ENCODE measurements at places on chromosomes 6 and 20.
A peak's percentile ranks its signal among the peaks of the same experiment; 100 is the strongest.

GRCh38 chr20:56316051-56316450, 42.7 kb upstream of the FAM210B start:
- H3K4me1 ChIP-seq, result no peaks in the 10 kb centered on the region
- no peaks in the 10 kb centered on the region for H3K36me3 ChIP-seq
- H3K4me3 ChIP-seq, result no peak overlapping the region
- no peak overlapping the region for H3K27ac ChIP-seq

DNA sequence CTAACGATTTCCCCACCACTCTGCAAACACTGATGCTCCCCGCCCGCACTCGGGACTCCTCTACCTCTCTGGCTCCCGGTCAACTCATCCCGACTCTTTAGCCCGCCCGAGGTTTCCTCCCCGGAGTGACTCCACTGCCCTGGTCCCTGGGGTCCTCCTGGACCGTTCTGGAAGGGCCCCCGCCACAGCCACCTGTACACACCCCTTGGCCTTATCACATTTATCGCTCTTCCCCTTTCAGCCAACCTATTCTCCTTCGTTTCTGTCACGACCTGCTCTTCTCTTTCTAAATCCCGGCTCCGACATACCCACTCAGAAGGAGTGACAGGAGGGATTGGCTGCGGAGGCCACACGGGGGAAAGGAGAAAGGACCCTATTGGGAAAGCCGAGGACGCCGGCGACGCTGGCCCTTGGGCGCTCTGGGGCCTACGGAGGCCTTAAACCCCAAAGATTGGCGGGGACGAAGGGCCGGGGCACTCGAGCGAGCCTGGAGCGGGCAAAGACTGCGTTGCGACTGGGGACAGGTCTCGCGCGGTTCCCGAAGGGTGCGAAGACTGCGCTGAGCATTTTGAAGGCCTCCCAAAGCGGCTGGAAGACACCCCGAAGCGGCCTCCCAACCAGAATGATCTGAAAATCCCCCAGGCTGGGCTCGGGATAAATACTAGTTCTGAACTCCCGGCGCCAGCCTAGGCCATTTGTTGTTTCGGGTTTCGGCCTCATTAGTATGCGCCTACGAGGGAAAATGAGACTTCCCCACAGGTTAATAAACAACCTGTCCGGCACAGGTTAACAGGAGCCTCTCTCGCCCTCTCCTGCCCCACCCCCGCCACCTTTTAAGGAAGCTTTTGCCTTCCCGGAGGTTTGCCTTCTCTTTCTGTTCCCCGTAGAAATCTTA, 9.2 kb downstream of the SIM1 start:
- ATAC-seq, result no peak
- H3K27me3 ChIP-seq, result peaks cover 57% of the 10 kb centered on the region
- H3K4me3 ChIP-seq, result no peak overlapping the region
- peaks cover 28% of the 10 kb centered on the region for H3K36me3 ChIP-seq
- H3K4me1 ChIP-seq, result no peaks in the 10 kb centered on the region

- no peak overlapping the region for H3K27ac ChIP-seq
- peaks cover 35% of the 10 kb centered on the region for H3K4me1 ChIP-seq
- H3K27me3 ChIP-seq, result no peaks in the 10 kb centered on the region
- ATAC-seq, result peak; percentile 45
- H3K36me3 ChIP-seq, result peaks cover 95% of the 10 kb centered on the region
- H3K4me3 ChIP-seq, result peak overlapping the region; percentile 9
Measured at GRCh38 chr20:39016506-39016905, 54.4 kb downstream of the DHX35 start.

- H3K27me3 ChIP-seq, result no peaks in the 10 kb centered on the region
- no peaks in the 10 kb centered on the region for H3K36me3 ChIP-seq
- H3K4me3 ChIP-seq, result no peak overlapping the region
- no peak overlapping the region for H3K27ac ChIP-seq
Measured at GRCh38 chr6:49668083-49668511, 31.5 kb upstream of the RHAG start.

DNA sequence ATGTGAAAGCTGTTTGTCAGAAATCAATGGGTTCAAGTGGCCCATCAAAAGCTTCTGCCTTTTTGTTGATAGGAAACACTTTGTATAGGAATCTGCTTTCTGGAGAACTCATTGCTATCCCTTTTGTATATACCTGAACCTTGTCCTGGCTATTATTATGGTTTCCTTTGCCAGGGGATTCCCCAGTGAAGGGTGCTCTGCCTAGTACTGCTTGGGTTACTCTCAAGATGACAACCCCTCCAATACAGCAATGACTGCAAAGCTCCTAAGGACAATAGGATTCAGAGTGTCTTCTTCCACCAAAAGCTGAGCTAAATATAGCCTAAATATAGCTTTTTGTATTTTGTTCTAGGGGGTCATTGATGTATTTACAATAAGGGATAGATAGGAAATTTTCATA, 54.0 kb upstream of the PTPRK start:
- peak; percentile 55 for ATAC-seq
- H3K36me3 ChIP-seq, result no peaks in the 10 kb centered on the region
- H3K27me3 ChIP-seq, result peaks cover 4% of the 10 kb centered on the region
- H3K4me3 ChIP-seq, result no peak overlapping the region

DNA sequence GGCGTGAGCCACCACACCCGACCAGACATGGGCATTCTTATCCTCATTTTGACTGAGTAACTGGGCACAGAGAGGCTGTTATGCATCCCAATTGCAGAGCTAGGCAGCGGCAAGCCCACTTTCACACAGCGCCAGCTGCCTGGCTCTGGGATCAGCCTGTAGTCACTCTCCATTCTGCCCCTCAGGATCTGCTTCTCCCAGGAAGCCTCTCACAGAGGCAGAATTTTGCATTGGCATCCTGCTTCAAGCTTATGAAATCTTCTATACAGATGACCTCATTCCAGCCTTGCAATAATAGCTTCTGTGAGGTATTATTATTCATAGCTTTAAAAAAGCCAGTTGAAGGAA, 37.0 kb upstream of the IER3 start:
- no peak overlapping the region for H3K27ac ChIP-seq
- no peaks in the 10 kb centered on the region for H3K27me3 ChIP-seq
- peak overlapping the region; percentile 34 for H3K4me3 ChIP-seq
- ATAC-seq, result no peak
- H3K4me1 ChIP-seq, result peaks cover 26% of the 10 kb centered on the region

DNA sequence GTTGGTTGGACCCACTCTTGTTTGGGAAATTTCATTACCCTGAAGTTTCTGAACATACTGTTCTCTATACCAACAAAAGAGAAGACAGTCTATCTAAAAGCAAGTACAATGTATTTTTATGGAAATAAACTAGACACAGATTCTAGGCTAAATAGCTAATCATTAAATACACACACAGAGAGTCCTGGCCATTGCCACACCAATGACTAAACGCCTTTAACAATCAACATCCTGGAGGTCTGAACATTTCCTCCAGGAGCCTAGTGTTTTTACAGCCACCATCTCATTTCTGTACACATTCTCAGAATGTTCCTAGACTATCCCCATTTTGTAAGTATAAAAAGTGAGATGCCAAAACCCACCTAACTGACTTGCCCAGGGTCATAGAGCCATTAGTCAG, 141.6 kb upstream of the RREB1 start:
- no peaks in the 10 kb centered on the region for H3K4me1 ChIP-seq
- ATAC-seq, result no peak
- H3K36me3 ChIP-seq, result no peaks in the 10 kb centered on the region
- no peak overlapping the region for H3K27ac ChIP-seq

DNA sequence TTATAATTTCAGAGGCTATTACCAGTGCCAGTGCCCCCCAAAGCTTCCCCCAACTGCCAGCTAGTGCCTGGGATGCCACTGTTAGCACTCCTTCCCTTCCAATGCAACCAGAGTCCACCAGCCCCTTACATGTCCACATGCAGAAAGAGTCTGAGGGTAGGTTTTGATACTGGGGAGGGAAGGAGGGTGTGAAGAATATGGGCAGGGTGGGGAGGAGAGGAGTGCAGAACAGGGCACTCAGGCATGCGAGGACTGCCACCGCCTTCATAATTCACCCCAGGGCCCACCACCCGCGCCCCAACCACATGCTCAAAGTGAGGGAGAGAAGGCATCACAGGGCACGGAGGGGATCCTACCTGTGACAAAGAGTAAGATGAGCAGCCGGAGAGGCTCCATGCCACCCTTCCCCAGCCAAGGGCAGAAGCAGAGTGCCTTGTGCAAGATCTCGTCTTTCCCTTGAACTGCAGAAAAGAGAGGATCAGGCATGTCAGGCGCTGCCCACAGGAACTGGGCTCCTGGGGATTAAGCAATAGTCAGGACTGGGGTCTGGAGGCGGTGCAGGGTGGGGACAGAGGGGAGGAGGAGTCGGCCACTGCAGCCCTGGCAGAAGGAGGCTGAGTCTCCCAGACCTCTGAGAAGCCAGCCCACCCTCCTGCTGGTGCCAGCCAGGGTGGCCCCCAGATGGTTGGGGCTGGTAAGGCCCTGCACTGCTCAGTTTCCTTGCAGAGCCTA, at the start of gene TREM2:
Gene TREM2, minus strand, starts transcription at position 430 of the 732 bp plus-strand sequence. Its CDS starts 34 bp downstream, at position 396.
- no peaks in the 10 kb centered on the region for H3K4me1 ChIP-seq
- no peaks in the 10 kb centered on the region for H3K36me3 ChIP-seq
- no peaks in the 10 kb centered on the region for H3K27me3 ChIP-seq
- no peak for ATAC-seq

- no peaks in the 10 kb centered on the region for H3K27me3 ChIP-seq
- H3K4me1 ChIP-seq, result no peaks in the 10 kb centered on the region
- ATAC-seq, result no peak
Measured at GRCh38 chr6:109625199-109625598, 65.8 kb downstream of the AK9 start.

DNA sequence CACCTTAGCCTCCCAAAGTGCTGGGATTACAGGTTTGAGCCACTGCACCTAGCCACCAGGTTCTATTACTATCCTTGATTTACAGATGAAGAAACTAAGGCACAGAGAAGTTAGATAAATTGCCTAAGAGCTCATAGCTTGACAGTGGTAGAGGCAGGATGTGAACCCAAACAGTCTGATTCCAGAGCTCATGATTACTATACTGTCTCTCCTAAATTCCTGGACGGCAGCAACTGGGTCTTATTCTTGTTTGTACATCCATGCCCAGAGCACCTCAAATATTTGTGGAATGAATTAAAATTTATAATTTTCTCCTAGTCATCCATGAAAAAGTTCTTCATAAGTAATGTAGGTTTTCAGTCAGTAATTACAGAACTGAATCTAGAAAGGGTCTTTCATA, 15.1 kb downstream of the PDSS2 start:
- H3K27me3 ChIP-seq, result no peaks in the 10 kb centered on the region
- H3K4me3 ChIP-seq, result no peak overlapping the region
- H3K36me3 ChIP-seq, result peaks cover 11% of the 10 kb centered on the region
- ATAC-seq, result no peak
- no peak overlapping the region for H3K27ac ChIP-seq

- H3K4me3 ChIP-seq, result no peak overlapping the region
- no peak for ATAC-seq
- peaks cover 10% of the 10 kb centered on the region for H3K27me3 ChIP-seq
- H3K4me1 ChIP-seq, result no peaks in the 10 kb centered on the region
- no peaks in the 10 kb centered on the region for H3K36me3 ChIP-seq
Measured at GRCh38 chr6:75117701-75118100, 88.2 kb downstream of the COL12A1 start.

DNA sequence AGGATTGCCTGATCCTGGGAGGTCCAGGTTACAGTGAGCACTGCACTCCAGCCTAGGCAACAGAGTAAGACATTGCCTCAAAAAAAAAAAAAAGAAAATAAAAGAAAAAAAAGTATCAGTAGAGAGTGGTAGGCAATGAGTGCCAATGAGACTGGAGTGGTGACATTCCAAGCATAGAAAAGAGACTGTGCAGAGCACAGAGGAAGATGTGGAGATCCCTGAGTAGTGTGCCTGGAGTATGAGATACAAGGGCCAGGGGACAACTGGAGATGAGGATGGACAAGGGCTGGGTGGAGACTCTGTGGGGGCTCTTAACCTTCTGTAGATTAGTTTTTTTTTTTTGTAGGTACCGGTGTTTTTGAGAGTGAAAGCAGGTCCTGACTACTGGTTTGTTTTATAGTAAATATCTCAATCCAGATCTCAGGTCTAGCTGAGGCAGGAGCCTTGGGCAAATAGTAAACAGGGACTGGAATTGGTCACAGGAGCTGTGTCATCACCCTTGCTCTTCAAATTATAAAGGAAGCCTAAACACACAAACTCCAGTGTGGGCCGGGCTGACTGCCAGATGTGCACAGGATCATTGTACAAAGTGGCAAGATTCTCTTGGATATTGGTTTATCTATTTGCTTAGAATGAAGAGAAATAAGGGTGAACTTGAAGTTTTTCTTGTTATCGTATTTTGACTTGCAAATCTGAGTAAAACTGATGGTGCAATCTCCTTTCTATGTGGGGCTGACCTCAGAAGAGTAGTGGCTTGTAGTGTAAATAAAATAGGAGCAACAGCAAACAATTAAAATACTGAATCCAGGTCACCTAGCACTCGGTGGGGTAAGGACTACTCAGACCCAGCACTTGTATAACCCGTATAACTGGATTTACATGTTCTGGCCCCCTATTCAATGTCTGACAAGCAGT, 144.9 kb downstream of the SOX4 start:
- no peak overlapping the region for H3K4me3 ChIP-seq
- peaks cover 4% of the 10 kb centered on the region for H3K27me3 ChIP-seq
- H3K4me1 ChIP-seq, result no peaks in the 10 kb centered on the region
- H3K36me3 ChIP-seq, result no peaks in the 10 kb centered on the region
- H3K27ac ChIP-seq, result no peak overlapping the region

GRCh38 chr6:82521861-82522260, 158.2 kb downstream of the TPBG start:
- H3K27ac ChIP-seq, result no peak overlapping the region
- no peak overlapping the region for H3K4me3 ChIP-seq
- H3K27me3 ChIP-seq, result peaks cover 8% of the 10 kb centered on the region
- no peaks in the 10 kb centered on the region for H3K36me3 ChIP-seq
- no peak for ATAC-seq

DNA sequence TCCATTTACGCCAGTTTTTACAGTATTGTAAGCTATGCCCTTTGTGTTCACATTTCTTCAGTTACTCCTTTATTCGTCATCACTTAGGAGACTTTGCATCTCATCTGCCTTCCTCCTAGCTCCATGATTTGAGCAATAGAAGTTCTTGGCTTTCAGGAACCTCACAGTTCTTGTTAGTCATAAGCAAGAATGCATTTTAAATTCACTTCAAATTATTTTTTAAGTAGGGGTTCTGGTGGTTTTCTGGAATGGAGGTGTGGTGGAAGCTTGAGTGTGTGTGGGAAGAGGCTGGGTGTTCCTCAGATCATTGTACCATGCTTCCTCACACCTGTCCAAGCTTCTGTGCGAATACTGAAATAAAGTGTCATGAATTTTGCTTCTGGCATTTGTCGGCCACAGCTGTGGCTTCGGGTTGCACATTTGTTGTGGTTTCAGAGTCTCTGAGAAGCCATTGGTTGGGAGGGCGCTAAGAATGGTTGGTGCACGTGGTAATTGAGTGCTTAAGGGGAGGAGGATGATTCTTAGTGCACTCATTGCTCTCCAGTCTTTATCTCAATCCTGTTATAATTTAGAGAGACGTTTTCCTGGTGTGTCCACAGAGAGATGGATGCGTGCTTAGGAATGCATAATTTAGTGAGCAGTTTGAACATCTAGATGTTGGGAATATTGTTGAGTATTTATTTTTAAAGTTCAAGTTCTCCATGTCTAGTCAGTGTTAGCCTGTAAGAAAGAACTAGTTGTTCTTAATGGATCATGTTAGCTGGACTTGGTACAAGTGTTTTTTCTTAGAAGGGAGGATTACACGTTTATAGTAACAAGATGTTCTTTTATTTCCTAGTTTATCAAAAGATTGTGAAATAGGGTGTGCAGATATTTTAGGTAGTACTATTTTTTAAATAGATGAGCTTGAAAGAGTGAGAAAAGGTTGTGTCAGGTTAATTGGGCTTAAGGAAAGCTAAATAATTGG, 31.9 kb downstream of the FOXO3 start:
- H3K36me3 ChIP-seq, result peaks cover 10% of the 10 kb centered on the region
- no peaks in the 10 kb centered on the region for H3K27me3 ChIP-seq
- peak overlapping the region; percentile 34 for H3K27ac ChIP-seq
- peak; percentile 79 for ATAC-seq
